ENCODE measurements at places on chromosomes 7 and 10. TPM values are rescaled to one million over a fixed set of nuclear protein-coding genes. Genes with fewer than 3 reads are reported as not detected.

- peak overlapping the region; percentile 92 for H3K4me3 ChIP-seq
- peaks cover 7% of the 10 kb centered on the region for H3K36me3 ChIP-seq
- no peak overlapping the region for H3K27ac ChIP-seq
- no peak for DNase-seq
Measured at GRCh38 chr10:73093922-73094850, 2.5 kb downstream of the P4HA1 start.

DNA sequence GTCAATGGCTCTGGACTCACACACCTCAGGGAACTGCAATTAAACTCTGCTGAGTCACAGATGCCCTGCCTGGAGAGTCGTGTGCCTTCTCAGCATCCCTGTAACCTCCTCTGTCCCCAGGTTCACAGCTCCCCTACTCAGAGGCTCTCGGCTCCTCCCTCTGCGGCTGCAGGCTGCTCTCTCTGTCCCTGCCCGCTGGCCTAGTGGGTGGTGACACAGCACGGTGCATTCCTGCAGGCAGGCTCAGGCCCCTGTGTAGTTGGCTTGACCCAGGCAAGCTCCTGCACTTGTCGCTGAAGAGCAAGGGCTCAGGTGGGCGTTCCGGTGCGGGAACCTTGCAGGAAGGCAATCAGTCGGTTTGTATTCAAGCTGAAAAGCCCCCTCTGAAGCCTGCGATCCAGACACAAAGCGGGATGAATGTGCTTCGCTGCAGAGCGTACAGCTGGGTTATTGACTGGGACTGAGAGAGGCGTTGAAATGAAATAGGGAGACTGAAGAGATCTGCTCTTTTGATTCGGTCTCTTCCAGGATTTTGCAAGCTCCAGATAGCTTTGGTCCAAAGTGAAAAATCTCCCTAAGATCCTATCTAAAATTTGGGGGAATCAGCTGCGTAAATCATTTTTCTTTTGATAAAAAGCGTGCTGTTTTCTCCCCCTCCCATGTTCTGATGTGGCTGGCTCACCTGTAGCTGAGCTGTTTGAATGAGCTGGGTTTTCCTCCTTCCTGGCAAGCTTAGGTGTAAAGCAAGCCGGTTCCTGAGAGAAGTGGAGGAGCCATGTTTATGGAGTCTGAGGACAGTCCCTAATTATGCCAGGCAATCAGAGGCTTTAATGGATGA, 208.7 kb upstream of the PHYHIPL start:
- no peaks in the 10 kb centered on the region for H3K27me3 ChIP-seq
- no peak overlapping the region for H3K4me3 ChIP-seq
- H3K27ac ChIP-seq = no peak overlapping the region
- H3K4me1 ChIP-seq = no peaks in the 10 kb centered on the region

The VPS37D gene
- 0.33 TPM for total RNA-seq

- no peak for DNase-seq
- H3K4me1 ChIP-seq = peaks cover 12% of the 10 kb centered on the region
- H3K27me3 ChIP-seq = no peaks in the 10 kb centered on the region
Measured at GRCh38 chr10:88117869-88118632, 254.6 kb downstream of the PTEN start.

GRCh38 chr10:128451879-128452278, 325.7 kb upstream of the MKI67 start:
- no peak for DNase-seq
- no peak overlapping the region for H3K4me3 ChIP-seq
- no peaks in the 10 kb centered on the region for H3K27me3 ChIP-seq
- no peaks in the 10 kb centered on the region for H3K4me1 ChIP-seq
- H3K27ac ChIP-seq = no peak overlapping the region

- H3K36me3 ChIP-seq = peaks cover 28% of the 10 kb centered on the region
- no peak for DNase-seq
Measured at GRCh38 chr10:26810435-26811026, 50.2 kb downstream of the ABI1 start.

GRCh38 chr10:65793738-65794425, 1132.0 kb upstream of the LRRTM3 start:
- no peak overlapping the region for H3K4me3 ChIP-seq
- H3K27ac ChIP-seq = no peak overlapping the region
- H3K36me3 ChIP-seq = no peaks in the 10 kb centered on the region
- H3K27me3 ChIP-seq = no peaks in the 10 kb centered on the region
- DNase-seq = no peak

- H3K4me1 ChIP-seq = peaks cover 2% of the 10 kb centered on the region
- H3K27me3 ChIP-seq = peaks cover 6% of the 10 kb centered on the region
- H3K27ac ChIP-seq = no peak overlapping the region
- DNase-seq = peak; percentile 72
- no peaks in the 10 kb centered on the region for H3K36me3 ChIP-seq
Measured at GRCh38 chr10:113563306-113564088, 10.6 kb downstream of the HABP2 start.

The UCN3 gene
- total RNA-seq = not detected

DNA sequence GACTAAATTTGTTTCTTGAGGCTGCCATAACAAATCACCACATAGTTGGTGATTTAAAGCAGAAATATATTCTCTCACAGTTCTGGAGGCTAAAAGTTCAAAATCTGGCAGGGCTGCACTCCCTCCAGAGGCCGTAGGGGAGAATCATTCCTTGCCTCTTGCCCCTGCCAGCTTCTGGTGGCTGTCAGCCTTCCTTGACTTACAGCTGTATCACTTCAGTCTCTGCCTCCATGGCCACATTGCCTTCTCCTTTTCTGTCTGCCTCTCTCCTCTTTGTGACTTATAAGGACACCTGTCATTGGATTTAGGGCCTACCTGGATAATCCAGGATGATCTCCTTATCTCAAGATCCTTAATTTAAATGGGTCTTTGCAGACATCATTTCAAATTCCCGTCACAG, 5.8 kb upstream of the LRRC4 start:
- H3K27me3 ChIP-seq = peaks cover 6% of the 10 kb centered on the region
- peaks cover 4% of the 10 kb centered on the region for H3K4me1 ChIP-seq
- H3K27ac ChIP-seq = no peak overlapping the region
- H3K36me3 ChIP-seq = no peaks in the 10 kb centered on the region
- H3K4me3 ChIP-seq = no peak overlapping the region

GRCh38 chr10:108966005-108966404, 957.3 kb downstream of the XPNPEP1 start:
- no peaks in the 10 kb centered on the region for H3K27me3 ChIP-seq
- DNase-seq = no peak
- H3K4me1 ChIP-seq = no peaks in the 10 kb centered on the region
- H3K4me3 ChIP-seq = no peak overlapping the region
- H3K36me3 ChIP-seq = no peaks in the 10 kb centered on the region

- H3K36me3 ChIP-seq = no peaks in the 10 kb centered on the region
- no peak overlapping the region for H3K4me3 ChIP-seq
- H3K27me3 ChIP-seq = no peaks in the 10 kb centered on the region
- H3K4me1 ChIP-seq = no peaks in the 10 kb centered on the region
Measured at GRCh38 chr10:33722067-33722466, 387.6 kb upstream of the NRP1 start.

DNA sequence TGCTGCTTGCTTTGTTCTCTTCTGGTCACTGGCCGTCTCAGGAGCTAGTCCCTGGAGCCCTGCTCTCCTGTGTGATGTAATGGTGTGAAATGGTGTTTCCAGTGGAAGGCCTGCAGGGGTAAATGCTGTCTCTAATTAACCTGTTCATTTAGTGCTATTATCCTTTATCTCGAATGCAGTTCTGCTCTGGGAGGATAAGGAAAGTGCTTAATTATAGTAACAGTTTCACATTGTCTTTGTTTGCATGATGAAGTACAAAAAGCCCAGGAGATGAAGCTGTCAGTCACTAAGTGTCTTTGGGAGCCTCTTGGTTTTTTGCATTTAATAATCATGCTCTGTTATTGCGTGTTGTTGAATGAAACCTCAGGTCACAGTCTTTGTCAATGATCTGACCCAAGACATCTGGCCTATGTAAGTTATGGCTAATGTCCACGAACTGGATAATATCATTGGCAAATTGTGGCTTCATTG, 755.3 kb upstream of the GALNT17 start:
- no peaks in the 10 kb centered on the region for H3K4me1 ChIP-seq
- H3K27ac ChIP-seq = no peak overlapping the region
- H3K36me3 ChIP-seq = no peaks in the 10 kb centered on the region
- no peak overlapping the region for H3K4me3 ChIP-seq
- H3K27me3 ChIP-seq = no peaks in the 10 kb centered on the region

DNA sequence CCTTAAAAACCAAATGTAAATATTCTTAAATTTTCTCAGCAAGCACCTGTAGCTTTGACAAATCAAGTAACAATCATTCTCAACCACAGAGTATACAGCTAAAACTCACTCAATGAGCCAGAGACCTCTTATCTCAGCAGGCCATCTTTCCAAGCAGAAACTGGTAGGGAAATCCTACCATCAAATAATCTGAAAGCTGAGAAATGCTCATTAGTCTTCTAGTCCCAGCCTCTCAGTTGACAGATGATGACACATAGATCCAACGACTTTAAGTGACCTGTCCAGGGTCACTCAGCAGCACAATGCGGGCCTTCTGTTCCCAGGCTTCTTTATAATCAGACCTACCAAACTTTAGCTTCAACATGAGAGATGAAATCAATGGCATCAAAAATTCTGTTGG, 184.6 kb downstream of the SGMS1 start:
- peaks cover 20% of the 10 kb centered on the region for H3K4me1 ChIP-seq
- no peaks in the 10 kb centered on the region for H3K27me3 ChIP-seq
- H3K36me3 ChIP-seq = peaks cover 7% of the 10 kb centered on the region
- H3K4me3 ChIP-seq = no peak overlapping the region
- no peak overlapping the region for H3K27ac ChIP-seq
- DNase-seq = no peak

DNA sequence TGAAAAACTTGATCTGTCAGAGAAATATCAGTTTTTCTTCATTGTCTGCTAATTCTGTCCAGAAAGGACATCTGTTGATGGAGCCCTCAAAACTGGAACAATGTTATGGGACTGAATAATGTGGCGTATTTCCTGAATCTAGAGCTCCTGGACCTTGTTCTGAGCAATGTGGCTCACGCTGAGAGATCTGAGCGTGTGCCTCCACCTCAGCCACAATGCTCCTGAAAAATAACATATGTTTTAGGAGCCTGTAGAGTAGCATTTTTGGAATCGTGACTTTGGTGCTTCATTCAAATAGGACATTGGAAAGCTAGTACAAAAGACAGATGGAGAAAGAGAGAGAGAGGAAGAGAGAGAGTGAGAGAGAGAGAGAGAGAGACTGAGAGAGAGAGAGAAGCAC, 110.3 kb downstream of the BMPER start:
- no peak overlapping the region for H3K4me3 ChIP-seq
- no peaks in the 10 kb centered on the region for H3K4me1 ChIP-seq
- H3K27ac ChIP-seq = no peak overlapping the region
- no peaks in the 10 kb centered on the region for H3K36me3 ChIP-seq

The CSTF2T gene
- 45.6 TPM for total RNA-seq

The PLEKHS1 gene
- not detected for total RNA-seq

DNA sequence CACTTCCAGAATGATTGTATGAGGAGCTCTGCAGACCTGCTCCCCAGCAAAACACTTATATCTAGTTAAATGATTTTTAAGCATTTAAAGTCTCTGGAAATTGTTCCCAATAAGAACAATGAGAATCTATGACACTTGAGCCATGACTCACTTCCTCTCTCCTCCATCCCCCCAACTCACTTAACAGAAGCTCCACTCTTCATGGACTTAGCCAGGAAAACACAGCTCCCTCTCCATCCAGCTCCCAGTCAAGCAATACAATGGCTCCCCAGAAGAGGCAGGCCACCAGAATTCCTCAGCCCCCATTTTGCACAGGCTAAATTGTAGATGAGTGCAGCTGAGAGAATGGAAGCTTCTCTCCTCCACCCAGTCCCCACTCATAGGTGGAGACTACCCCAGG, 27.0 kb downstream of the AOC1 start:
- peaks cover 3% of the 10 kb centered on the region for H3K4me1 ChIP-seq
- no peak overlapping the region for H3K27ac ChIP-seq
- H3K4me3 ChIP-seq = no peak overlapping the region
- no peak for DNase-seq

The H2BK1 gene
- not detected for total RNA-seq

DNA sequence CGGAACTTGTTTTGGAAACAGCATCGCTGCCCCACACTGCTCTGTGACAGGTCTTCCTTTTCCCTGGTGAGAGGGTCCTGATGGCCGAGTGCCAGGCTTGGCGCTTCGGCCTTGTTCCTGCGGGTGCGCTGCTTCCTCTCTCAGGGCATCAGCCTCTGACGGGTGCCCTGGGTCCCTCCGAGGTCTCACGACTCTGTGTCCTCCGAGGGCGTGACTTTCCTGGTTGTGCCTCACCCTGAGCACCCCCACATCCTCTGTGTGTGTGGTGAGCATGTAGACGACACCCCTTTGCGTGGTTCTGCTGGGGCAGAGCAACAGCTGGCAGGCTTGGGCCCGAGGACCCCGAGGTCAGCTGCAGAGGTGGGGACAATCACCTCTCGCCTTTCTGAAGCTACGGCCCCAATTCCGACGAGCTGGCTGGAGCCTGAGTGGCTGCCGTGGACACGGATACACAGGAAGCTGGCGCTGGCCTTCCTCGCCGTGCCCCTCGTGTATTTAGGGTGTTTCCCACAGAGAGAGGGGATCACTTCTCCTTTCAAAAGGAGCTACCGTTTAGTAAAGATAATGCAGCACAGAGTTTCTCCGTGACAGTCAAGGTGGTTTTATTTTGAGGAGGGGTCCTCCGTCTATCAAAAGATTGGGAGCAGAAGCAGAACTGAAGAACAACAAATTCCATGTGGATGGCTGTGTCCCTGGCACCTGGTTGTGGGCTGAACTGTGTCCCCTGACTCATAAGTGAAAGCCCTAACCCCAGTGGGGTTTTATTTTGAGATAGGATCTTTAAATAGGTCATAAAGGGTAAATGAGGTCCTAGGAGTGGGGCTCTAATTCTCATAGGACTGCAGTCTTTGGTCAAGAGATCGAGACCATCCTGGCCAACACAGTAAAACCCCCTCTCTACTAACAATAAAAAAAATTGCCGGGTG, 36.2 kb upstream of the PITRM1 start:
- H3K36me3 ChIP-seq = no peaks in the 10 kb centered on the region
- H3K27ac ChIP-seq = no peak overlapping the region
- H3K4me1 ChIP-seq = peaks cover 1% of the 10 kb centered on the region
- no peak for DNase-seq
- H3K27me3 ChIP-seq = peaks cover 66% of the 10 kb centered on the region

The MAGI2 gene
- total RNA-seq = 0.08 TPM

The PDE1C gene
- not detected for total RNA-seq

The SLC16A9 gene
- total RNA-seq = 0.58 TPM

GRCh38 chr10:8403711-8404371, 349.4 kb downstream of the GATA3 start:
- DNase-seq = no peak
- peak overlapping the region; percentile 57 for H3K4me3 ChIP-seq
- H3K27ac ChIP-seq = peak overlapping the region; percentile 89
- no peaks in the 10 kb centered on the region for H3K27me3 ChIP-seq
- H3K36me3 ChIP-seq = peaks cover 9% of the 10 kb centered on the region
